ENCODE measurements at places on chromosomes 1 and 21.

DNA sequence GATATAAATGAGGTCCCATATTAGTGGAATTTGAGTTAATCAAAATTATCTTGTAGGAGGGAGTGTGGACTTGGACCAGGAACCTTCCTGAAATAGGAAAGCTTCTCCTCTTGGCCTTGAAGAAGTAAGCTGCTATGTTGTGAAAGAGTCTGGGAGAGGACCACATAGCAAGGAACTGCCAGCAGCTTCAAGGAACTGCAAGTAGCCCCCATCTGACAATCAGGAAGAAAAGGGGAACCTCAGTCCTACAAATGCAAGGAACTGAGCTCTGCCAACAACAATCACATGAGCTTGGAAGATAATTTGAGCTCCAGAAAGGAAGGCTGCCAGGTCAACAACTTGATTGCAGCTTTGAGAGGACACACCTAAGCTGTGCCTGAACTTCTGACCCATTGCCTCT, 8.2 kb upstream of the PRMT6 start:
- no peak for DNase-seq

DNA sequence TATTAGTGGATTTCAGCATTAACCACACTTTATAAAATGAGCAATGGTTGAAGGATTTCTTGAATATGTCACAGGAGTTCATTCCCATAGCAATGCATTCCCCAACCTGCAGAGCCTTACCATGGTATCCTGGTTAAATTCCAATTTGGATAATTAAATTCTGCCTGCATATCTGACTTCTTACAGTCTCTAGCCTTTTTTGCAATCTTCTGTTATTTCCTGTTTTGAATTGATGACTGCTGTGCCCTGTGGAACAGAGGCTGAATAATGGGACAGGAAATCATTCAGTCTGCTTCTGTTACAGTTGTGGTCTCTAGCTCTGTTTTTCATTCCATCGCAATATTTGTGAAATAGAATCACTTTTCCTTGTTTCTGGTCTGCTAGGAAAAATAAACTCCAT, 1823.9 kb downstream of the PLA2G4A start:
- DNase-seq = no peak

- no peak for DNase-seq
Measured at GRCh38 chr1:88502886-88503285, 181.2 kb upstream of the PKN2 start.

DNA sequence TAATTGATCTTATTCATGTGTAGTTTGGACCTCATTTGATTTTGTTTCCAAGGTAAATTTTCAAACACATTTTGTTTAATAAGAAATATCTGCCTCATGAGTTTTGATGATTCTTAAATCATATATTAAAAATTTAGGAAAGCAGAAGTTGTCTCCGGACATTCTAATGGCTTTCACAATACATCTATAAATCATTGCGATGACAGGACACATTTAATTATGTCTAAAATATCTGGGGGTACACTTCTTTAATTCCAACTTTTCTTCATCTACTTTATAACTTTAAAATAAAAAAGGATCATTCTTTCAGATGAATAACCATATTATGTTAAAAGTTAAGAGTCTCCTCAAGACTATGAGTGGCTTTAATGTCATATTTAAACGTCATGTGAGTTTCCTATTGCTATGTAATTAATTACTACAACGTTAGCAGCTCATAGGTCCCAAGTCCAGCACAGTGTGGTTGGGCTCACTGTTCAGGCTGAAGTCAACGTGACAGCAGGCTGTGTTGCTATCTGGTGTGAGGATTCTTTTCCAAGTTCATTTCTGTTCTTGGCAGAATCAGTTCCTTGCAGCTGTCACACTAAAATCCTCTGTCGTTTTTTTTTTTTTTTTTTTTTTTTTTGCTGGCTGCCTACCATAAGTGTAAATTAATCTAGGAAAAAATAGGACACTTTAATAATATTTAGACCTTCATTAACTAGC, 893.5 kb downstream of the LTN1 start:
- DNase-seq = no peak

DNA sequence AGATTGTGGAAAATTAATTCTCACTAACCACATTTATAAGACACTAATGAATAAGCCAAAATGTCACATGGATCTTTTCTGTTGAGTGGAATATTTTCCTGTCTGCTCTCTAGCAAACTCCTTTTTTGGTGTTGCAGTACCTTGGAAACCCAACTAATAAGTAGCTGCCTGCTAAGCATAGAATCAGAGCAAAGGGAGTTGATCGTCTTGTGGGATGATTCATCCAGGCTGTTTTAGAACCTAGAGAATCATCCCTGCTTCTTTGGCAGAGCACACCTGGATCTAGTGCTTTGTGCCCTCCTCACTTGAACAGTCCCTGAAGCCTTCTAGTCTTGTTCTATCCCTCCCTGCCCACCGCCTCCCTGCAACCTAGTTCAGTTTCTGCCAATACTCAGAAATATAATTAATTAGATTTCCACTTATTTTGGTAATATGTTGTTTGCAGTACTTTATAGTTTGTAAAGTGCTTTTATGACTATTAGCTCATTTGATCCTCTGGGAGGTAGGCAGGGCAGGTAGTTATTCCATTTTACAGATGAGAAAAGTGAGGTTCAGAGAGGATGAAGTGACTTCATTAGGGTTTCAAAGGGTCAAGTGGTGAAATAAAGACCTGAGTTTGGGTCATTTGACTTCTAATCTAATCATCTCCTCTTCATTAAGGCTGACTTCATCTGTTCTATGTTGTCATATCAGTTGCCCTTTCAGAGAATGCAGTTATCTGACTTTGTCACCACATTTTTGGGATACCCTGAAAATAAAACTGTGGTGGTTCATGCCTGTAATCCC, 2.5 kb downstream of the AGO4 start:
- no peak for DNase-seq

GRCh38 chr21:14829685-14830084, 235.1 kb downstream of the NRIP1 start:
- no peak for DNase-seq

- no peak for DNase-seq
Measured at GRCh38 chr1:6048179-6048867, 2.6 kb downstream of the KCNAB2 start.

DNA sequence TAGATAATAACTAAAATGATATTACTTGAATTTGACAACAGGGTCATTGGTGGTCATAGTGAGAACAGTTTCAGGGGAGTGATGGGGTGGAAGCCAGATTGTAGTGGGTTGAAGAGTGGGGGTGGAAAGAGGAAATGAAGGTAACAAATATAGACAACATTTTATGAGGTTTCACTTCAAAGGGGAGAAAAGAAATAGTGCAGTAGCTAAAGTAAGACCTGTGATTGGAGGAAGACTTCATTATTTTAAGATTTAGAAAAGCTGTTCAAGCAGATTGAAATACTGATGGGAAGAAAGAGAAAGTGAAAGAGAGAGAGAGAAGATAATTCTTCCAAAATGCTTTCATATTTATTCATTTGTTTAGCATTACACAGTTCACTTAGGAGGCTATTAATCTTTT, 52.0 kb upstream of the KCNA3 start:
- no peak for DNase-seq

DNA sequence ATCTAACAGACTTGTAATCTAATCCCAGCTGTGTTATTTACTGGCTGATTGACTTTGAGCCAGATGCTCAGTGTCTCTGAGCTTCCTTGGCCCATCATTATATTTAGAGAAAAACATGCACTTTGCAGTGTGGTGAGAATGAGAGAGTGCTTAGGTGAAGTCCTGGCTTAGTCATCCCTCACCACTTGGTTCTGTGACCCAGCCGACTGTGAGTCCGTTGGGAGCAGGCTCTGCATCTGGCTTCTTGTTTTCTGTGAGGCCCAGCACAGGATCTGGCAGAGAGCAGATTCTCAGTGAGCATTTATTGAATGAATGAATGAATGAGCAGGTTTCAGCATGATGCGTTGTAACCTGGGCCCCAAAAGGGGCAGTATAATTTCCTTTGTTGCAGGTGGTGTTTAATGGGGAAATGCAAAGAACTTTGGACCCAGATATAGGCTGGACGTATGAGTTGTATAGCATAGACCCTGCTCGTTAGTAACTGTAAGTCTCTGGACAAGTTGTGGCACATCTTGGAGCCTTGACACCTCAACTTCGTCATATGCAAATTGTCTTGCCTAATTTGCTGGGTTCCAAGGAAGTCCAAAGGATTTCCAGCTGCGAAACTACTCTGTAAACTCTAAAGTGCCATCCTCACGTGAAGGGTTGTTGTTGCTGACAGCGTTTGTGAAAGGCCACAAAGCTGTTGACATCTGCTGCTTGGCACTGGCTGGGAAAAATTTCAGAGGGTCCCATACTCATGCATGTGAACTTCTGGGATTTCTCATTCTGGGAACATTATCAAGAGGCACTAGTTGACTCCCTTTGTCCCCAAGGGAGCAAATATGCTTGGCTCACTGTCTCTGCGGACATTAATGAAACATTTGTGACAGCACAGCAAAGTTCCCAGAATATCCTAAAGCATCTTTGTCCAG, 138.8 kb upstream of the USP24 start:
- DNase-seq = no peak

DNA sequence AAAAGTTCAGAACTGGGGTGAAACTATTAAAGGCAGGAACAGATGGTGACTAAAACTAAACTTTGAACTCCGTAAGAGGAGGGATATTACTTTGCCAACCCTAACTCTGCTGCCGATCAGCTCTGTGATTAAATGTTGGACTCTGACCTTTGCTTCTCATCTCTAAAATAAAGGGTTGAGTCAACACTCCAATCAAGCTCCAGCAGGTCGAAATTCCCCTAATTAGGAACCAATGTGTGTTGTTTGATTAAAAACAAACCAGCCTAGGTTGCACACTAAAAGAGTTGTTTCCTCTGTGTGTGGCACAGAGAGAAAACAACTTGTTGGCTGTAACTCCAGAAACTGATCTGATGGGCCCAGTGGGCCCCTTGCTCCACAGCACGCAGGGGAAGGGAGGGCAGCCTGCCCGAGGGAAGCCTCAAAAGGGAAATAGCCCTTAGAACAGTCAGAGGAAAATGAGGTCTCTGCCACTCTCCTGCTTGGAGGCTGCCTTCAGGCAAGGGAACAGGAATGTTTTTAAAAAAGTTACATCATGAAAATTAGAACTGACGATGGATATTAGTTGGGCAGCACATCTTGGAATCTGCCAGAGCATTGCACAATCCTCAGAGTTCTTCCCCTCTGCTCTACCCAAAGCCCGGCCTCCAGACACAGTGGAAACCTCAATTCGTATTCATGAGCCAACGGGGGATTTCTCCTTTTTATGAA, 69.3 kb downstream of the KCTD3 start:
- DNase-seq = no peak

DNA sequence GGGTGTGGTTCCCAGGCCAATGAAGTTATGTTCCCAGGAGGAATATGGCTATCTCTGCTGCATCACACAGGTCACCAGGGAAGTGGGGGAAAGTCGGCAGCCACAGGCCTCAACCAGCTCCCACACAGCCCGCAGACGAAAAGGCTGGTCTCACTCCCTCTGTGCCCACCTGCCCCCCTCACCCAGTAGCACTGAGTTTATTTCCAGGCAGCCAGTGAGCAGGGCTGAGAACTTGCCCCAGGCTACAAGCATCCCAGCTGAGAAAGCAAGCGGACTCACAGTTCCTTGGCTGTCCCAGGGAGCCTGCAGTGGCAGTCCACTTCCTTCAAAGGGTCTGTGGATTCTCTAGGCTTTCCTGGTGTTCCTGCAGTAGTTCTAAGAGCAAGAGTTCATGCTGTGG, 68.9 kb downstream of the SLC5A9 start:
- no peak for DNase-seq

GRCh38 chr1:150772326-150772725, 6.7 kb upstream of the CTSS start:
- DNase-seq = no peak

- DNase-seq = no peak
Measured at GRCh38 chr1:175466556-175466955, 274.0 kb upstream of the KIAA0040 start.

DNA sequence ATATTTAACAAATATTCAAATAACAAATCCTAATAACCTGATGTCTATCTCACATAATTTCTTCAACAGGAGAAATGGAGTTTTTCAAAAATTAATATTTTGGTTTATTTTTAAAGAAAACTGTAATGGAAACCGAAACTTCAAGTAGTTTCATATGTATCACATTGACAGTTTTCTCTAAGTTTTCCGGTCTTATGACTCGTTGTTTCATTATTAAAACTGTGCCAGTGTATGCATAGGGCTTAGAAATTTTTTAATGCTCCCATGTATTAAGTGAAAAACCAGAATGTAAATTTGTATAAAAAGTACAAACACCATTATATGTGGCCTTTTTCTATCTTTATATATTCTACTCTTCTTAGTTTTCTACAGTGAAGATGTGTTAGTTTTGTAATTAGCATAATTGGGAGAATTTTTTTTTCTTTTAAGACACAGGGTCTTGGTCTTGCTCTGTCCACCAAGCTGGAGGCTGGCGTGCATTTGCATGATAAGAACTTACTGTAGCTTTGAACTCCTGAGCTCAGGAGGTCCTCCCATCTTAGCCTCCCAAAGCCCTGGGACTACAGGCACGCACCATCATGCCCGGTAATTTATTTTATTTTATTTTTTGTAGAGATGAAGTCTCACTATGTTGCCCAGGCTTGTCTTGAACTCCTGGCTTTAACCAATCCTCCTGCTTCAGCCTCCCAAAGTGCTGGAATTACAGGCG, 43.9 kb upstream of the SAMSN1 start:
- DNase-seq = no peak

GRCh38 chr1:89429062-89429461, 65.2 kb downstream of the GBP6 start:
- peak; percentile 86 for DNase-seq

- DNase-seq = no peak
Measured at GRCh38 chr21:29413683-29414082, 115.0 kb downstream of the BACH1 start.

- no peak for DNase-seq
Measured at GRCh38 chr1:51555866-51556619, 37.0 kb upstream of the EPS15 start.

DNA sequence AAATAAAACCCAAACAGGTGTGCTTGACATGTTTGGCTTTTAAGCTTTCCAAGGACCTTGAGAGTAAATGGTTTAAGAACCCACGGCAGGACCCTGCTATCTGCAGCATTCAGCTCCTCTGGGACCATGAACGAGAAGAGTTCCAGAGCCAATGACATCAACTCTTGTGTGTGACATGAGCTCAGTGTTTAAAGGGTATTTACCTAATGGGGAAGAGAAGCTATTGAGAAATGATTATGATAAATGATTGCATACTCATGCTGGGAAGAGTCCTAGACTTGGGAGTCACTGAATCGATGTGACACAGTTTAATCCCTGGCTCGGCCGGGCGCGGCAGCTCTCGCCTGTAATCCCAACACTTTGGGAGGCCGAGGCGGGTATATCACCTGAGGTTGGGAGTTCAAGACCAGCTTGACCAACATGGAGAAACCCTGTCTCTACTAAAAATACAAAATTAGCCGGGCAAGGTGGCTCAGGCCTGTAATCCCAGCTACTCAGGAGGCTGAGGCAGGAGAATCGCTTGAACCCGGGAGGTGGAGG, 55.4 kb downstream of the KANK4 start:
- peak; percentile 74 for DNase-seq

- no peak for DNase-seq
Measured at GRCh38 chr1:60134716-60135115, 61.1 kb upstream of the C1orf87 start.

DNA sequence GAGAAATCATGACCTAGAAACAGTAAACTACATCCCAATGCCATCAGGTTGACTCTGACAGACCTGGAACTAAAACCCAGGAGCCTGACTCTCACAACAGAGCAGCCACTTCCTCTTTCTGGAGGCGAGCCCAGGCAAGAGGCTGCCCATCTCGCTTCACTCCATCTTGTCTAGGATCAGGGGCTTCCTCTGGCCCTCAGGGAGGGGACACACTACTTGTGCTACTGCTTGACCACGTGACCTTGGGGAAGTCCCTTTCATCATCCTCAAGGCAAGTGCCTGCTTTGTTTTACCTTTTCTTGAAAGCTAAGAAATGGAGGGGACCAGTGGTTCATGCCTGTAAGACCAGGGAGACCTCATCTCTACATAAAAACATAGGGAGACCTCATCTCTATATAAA, 2.6 kb upstream of the TENT5B start:
- DNase-seq = no peak
